ENCODE measurements at places on chromosomes 1 and 21.

DNA sequence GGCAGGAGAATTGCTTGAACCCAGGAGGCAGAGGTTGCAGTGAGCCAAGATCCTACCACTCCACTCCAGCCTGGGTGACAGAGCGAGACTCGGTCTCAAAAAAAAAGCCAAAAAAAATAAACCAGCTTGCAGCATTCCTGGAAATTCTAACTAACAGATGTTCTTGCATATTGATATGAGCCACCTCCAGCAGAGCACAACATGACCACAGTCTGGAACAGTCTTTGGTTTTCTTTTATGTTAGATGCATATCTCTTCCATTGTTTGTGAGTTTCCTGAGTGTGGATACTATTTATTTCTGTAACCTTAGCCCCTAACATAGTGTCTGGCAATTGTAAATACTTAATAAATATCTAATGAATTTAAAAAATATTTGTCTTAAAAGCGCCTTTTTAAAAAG lies 23.9 kb downstream of the IFNAR1 start:
- no peak for DNase-seq

GRCh38 chr1:101738475-101738874 lies 258.3 kb downstream of the OLFM3 start:
- DNase-seq, result no peak

DNA sequence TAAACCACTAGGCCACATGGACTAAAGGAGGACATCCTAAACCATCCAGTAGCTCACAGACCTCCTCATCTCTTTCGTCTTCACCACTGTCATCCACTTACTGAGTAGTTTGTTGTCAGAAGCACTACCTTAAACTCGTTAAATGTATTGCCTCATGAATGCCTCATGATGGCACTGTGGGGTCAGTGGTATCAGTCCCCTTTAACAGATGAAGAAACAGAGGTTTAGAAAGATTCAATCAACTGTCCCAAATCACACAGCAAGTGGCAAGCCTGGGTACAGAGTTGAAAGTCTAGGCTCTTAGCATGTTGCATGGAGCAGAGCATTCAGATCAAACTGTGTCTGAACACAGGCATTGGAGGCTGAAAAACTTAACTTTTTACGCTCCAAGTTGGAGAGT lies 183.6 kb upstream of the KIAA0040 start:
- no peak for DNase-seq

GRCh38 chr1:17318262-17318661 lies 10.3 kb downstream of the PADI4 start:
- no peak for DNase-seq

DNA sequence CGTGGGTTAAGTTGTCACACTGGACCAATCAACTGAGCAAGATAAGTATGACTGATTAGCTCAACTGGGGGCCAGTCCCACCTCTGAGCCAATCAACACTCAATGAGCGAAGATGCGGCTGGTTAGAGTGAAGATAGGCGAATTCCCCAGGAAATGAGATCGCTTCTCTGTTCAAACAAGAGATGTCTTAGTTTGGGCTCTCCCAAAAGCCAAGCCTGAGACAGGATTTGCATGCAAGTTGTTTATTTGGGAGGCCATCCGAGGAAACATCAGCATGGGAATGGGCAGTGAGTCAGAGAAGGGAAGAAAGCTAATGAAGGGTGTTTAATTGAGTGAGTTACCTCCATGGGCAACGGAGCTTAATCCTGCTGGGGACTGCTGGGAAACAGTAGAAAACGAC lies 4.9 kb upstream of the GJB5 start:
- no peak for DNase-seq

- DNase-seq, result no peak
These were observed 164.7 kb downstream of the GALNT2 start for GRCh38 chr1:230231774-230232145.

DNA sequence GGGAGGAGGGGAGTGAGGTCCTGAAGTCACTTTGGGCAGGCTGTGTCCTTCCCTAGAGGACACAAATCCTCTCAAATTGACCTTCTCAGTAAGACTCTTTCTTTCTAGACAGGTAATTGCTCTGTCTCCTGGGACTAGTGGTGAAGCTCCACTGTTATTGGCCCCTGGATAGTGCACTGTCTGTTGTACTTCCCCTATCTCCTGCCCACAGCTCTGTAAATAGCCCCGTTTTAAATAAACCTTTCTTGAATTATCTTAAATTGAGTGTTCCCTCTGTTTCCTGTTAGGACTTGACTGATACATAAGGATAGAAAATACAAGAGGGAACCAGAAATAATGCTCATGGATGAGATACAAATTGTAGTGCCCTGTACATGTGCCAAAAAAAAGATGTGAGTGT lies 229.5 kb upstream of the USP24 start:
- DNase-seq, result no peak

GRCh38 chr1:21030181-21030580 lies 146.5 kb downstream of the EIF4G3 start:
- DNase-seq, result no peak

GRCh38 chr1:72366466-72366865 lies 84.1 kb upstream of the NEGR1 start:
- DNase-seq, result no peak

- no peak for DNase-seq
These were observed 4.9 kb upstream of the CAPN2 start for GRCh38 chr1:223707256-223708000.

DNA sequence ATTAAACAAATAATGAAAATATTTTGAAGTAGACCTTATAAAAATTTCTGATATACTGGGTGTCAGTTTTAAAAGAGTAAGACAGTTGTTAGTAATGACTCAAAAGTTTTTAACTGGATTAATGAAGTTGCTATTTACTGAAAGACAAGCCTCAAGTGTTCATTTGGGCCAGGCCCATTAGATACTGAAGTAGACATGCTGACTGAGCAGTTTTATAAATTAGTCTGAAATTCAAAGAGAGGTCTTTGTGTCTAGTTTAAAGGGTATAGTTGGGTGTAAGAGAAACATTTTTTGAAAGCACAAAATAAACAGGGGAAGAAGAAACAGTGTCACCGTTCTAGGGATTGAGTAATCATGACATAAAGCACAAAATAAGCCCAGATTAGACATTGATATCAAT lies 1577.2 kb downstream of the AMY1C start:
- DNase-seq, result no peak

- DNase-seq, result no peak
These were observed 414 bp downstream of the GUCA2B start for GRCh38 chr1:42153624-42154023.

GRCh38 chr1:109438798-109439297 lies 12.6 kb upstream of the PSMA5 start:
- no peak for DNase-seq

GRCh38 chr1:109902204-109902985 lies 8.3 kb upstream of the CSF1 start:
- DNase-seq, result no peak

DNA sequence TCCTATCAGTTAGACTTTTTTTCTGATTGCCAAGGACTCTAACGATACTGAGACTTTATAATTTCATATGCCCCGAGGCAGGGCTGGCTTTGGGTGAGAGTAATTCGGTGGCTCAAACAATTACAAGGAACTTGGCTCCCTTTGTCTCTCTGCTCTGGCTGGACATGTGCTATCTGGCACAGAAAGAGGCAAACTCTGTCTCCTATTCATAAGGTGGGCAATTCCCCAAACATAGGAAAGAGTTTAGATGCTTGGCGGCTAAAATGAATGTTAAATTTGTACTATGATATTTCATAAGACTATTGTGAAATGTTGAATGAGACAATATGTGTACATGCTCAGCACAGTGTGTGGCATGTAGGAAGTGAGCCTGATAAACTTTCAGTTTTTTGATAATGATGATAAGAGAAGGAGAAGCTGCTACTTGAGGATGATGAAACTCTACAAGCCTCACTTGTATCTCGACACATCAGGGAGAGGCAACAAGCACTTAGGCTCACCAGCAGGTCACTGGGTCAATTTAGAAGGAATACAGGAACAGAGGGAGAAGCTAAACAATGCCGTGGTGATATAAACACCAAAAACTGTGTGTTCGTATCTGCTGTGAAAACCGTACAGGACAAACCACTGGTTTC lies 12.6 kb upstream of the NTPCR start:
- no peak for DNase-seq

- no peak for DNase-seq
These were observed 50.6 kb downstream of the ACP6 start for GRCh38 chr1:147619741-147620140.

- no peak for DNase-seq
These were observed 87.0 kb downstream of the C4BPA start for GRCh38 chr1:207191061-207191460.

- DNase-seq, result no peak
These were observed 812 bp downstream of the CACHD1 start for GRCh38 chr1:64470665-64471217.

DNA sequence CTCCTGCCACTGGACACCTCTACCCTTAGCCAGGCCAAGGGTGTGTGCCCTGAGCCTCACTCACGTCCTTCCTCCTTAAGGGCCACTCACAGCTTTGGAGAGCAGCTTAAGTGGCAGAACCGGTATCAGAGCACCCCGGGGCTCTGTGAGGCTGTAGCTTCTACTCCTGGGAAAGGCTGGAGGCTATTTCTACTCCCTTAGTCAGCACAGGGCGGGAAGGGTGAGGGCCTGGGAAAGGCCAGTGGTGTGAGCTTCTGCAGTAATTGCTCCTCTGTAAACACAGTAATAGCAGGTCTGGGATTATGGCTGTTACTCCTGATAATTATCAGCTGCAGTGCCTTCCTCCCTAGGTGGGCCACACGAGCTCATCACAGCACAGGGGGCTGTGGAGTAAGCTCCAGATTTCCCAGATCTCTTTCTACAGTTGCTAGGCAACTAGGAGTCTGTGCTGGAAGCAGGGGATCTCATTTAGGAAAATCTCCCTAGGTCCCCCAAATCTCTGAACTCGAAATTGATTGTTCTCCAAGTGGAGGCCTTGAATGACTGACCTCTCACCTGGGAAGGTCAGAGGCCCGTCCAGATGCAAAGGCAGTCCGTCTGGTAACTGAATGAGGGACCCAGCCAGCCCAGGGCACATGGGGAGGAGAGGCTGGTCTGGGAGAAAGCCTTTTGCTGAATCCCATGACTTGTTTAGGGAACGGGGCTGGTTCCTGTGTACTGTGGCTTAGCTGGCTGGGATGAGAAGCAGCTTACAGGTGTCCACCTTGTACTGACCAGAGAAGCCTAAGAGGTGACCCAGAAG lies 29.3 kb downstream of the IER5 start:
- no peak for DNase-seq

DNA sequence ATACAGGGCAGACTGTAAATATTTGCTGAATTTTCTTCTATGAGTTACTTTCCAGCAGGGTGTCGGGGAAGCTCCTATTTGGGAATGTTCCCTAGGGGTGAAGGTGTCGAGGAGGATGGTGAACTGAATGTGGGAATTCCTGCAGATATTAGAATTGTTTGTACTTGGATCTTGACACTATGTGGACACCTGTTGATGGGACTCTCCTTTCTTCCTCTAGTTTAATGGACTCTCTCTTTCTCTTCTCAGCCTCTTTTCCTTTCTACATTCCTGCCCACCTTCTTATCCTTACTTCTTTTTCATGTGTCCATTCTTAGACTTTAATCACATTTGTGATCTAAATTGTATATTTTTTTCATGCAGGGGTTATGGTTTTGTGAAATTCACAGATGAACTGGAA lies 14.0 kb downstream of the TRNAU1AP start:
- no peak for DNase-seq

DNA sequence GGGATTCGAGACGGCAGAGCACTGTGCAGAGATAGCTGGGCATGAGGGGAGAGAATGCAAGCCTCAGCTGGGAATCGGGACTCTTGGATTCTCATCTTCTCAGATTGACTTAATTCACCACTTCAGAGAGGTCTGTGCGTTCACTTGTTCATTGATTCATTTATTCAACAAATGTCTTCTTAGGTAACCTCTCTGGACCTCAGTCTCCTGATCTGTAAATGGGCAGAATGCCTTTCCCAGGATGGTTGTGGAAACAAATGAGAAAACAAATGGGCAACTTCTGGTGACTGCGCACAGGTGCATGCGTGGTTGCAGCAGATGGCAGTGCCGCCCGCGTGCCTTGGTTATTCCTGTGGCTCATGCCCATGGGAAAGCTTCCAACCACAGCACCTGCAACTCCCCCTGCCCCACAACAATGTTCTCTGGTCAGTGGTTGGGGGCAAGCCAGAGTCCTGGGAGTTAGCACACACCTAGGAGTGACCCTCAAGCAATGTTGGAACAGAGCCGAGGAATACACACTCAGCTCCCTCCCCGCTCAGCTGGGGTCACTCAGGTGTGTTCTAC lies 110.1 kb upstream of the RUNX3 start:
- no peak for DNase-seq

- no peak for DNase-seq
These were observed 63.8 kb downstream of the PLXNA2 start for GRCh38 chr1:208180421-208180820.
